ENCODE measurements at places on chromosomes 2 and 18.
A peak's percentile ranks its signal among the peaks of the same experiment; 100 is the strongest.

- no peak for DNase-seq
These were observed 272.8 kb downstream of the RND3 start for GRCh38 chr2:150214626-150215025.

- DNase-seq = no peak
These were observed 743 bp downstream of the HADHA start for GRCh38 chr2:26243470-26244308.

DNA sequence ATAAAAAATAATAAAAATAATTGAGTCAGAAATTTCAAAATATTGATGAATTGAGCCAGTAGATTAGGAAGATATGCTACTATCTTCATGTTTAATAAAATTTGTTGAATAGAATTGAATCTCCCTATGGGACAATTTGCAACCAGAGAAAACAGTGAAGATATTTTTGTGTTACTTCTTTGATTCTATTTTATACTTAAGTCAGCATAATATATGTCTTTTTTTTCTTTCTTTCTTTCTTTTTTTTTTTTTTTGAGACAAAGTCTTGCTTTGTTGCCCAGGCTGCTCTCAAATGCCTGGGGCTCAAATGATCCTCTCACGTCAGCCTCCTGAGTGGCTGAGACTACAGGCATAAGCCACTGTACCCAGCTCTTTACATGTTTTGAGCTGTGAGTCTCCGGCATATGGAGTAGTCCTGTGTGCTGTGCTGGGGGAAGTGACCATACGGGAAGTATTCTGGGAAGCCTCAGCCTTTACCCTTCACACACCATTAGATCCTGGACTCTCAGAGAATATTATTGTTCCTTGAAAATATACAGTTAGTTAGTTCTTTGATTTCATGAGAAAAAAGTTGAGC is 13.8 kb upstream of the IAH1 start:
- DNase-seq = no peak

DNA sequence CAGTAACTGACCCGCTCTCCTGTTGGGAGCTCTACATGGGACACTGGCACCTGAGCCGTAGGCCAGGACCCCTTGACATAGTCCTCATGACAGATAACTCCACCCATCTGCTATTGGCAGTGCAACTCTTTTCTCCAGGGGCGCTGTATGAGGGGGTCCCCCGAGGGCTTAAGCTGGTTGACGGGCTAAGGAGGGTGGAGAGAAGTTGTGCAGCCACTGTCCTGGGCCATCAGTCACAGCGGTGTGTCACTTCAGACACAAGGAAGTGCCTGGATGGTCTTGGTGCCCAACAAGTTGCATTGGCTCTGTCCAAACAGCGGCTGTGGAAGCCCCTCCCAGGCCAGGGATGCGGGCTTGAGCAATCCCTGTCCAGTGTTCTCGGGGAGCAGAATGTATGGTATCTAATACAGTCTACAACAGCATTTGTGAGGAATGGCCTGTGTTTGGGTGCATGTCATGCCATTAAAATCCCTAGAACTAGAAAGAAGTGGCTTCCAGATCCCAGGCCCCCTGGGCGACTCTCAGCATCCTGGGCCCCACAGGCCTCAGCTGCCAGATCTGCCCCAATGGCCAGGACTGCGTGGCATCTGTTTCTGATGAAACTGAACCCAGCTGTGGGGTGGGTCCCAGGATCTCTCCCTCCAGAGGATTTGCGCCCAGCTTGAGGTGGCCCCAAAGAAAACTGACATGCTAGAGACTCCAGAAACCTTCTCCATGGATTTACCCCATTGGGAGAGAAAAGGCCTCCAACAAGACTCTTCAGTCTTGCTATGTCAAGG is 23.3 kb downstream of the TTC32 start:
- no peak for DNase-seq

DNA sequence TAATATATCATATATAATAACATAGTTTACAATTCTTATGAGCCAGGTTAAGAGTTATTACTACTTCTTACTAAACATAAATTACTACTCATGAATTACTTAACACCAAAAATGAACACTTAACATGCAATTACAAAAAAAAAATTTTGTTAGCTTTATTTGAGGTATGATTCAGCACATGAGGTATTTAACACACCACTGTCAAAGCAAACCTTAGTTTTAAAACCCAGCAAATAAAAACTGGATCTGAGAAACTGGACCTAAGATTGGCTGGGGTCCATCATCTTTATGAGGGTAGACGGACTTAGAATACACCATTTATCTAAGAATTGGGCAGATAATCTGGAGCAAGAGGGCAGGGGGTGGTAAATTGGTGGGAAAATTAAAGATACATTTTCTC is 81.8 kb upstream of the CREB1 start:
- DNase-seq = no peak

GRCh38 chr2:239599299-239599698 is 198.5 kb upstream of the HDAC4 start:
- DNase-seq = no peak

DNA sequence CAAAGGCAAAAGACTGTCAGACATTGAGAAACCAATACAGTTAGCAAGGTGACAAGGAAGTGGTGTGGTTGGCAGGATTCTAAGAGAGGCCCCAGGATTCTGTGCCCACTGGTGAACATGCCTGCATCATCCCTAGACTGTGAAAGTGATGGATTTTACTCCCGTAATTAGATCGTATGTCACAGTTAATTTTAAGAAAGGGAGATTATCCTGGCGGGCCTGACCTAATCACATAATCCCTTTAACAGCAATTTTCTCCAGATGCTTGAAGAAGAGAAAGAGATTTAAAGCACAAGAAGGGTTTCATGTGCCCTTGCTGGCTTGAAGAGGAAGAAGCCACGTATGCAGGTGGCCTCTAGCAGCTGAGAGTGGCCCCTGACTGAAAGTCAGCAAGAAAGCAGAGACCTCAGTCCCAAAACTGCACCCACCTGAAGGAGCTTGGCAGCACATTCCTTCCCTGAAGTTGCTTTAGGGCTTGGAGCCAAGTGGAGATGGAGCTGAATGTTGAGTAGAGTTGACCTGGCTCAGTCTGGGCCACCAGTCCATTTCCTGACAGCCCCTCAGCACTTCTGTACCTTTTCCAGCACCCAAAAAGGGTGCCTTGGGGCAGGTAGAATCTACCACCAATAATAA is 49.1 kb downstream of the GTF3C3 start:
- peak; percentile 41 for DNase-seq

GRCh38 chr2:234496835-234497593 is at the start of gene ARL4C:
Gene ARL4C, minus strand, starts transcription at chr2:234497081. Its CDS starts 495 bp downstream, at chr2:234496586.
- DNase-seq = peak; percentile 61

GRCh38 chr2:4354164-4354563 is 650.8 kb downstream of the DCDC2C start:
- DNase-seq = no peak

GRCh38 chr18:26456070-26456491 is 92.3 kb downstream of the KCTD1 start:
- no peak for DNase-seq

- no peak for DNase-seq
These were observed 336.0 kb downstream of the CCDC85A start for GRCh38 chr2:56519806-56520205.

- no peak for DNase-seq
These were observed 346.3 kb downstream of the CELF4 start for GRCh38 chr18:37219257-37219656.

GRCh38 chr2:67923696-67924095 is 139.1 kb downstream of the C1D start:
- DNase-seq = no peak
